ENCODE measurements at places on chromosomes 1 and 21. TPM values are rescaled to one million over a fixed set of nuclear protein-coding genes. Genes with fewer than 3 reads are reported as not detected.
A peak's percentile ranks its signal among the peaks of the same experiment; 100 is the strongest.

DNA sequence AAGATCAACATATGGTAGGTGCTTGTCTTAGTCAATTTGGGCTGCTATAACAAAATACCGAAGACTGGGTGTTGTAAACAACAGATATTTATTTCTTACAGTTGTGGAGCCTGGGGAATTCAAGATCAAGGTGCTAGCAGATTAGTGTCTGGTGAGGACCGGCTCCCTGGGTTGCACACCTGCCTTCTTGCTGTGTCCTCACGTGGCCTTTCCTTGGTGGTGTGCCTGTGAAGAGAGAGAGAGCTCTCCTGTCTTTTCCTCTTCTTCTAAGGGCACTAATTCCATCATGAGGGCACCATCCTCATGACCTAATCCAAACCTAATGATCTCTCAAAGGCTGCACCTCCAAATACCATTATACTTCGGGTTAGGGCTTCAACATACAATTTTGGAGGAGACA is 45.8 kb upstream of the ATF3 start:
- no peak for DNase-seq

GRCh38 chr1:162387226-162388082 is 5.9 kb downstream of the C1orf226 start:
- no peak for DNase-seq

- no peak for DNase-seq
Measured at GRCh38 chr1:51000160-51000559, 30.1 kb downstream of the CDKN2C start.

DNA sequence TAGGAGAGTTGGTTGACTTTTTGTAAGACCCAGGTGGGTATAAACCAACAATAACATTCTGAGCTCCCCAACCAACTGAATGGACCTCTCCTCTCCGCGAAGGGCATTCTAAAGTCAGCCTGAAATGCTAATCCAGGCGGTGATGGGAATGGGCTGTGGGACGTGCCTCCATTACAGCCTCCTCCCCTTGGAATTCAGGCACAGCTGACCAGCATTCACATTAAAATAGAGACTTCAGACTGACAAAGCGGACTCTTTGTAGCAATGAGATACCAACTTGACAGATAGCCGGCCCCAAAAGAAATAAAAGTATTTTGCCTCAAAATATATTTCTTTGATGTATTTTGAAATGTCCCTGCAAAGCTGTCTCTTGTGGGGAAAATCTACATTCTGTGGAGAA is 101.7 kb downstream of the KIF26B start:
- no peak for DNase-seq

DNA sequence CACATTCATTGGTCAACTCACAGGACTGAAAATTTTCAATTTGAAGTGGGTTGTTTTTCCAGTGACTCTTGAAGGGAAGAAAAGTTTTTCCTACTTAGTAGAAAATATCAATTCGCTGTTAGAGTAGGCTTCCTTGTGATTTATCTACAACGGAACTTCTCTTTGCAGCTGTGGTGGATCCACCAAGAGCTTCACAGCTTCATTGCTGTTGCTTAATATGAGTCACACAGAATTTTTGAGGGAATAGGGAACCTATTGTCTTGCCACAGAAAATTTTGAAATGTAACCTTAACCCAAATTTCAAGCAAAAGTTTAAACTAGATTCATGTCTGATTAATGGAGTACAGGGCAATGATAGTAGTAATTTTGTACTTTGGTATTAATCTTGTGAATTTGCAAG is 58.4 kb upstream of the IFI44L start:
- no peak for DNase-seq

DNA sequence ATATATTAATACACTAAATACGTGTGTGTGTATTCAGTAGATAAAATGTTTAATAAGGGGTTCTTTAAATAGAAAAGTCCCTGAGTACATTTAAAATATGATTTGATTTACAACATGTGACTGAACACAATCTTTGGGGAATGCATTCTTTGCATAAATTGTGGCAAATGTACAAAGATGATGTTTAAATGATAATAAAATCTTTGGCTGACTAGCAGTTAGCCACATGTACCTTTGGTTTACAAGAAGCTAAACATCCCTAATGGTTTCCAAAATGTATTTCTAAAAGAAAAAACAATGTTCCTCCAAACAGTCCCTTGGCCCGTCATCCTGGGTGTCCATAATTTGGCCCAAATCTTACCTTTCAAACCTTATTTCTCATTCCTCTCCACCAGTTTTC is 106.4 kb upstream of the MARK1 start:
- DNase-seq = no peak

GRCh38 chr1:93447481-93448291 is at the start of gene FNBP1L:
TSS of gene FNBP1L (plus strand) at chr1:93448118. CDS start at chr1:93448282, 164 bp downstream.
- peak; percentile 59 for DNase-seq

GRCh38 chr1:40301541-40302299 is 15.4 kb downstream of the COL9A2 start:
- no peak for DNase-seq

DNA sequence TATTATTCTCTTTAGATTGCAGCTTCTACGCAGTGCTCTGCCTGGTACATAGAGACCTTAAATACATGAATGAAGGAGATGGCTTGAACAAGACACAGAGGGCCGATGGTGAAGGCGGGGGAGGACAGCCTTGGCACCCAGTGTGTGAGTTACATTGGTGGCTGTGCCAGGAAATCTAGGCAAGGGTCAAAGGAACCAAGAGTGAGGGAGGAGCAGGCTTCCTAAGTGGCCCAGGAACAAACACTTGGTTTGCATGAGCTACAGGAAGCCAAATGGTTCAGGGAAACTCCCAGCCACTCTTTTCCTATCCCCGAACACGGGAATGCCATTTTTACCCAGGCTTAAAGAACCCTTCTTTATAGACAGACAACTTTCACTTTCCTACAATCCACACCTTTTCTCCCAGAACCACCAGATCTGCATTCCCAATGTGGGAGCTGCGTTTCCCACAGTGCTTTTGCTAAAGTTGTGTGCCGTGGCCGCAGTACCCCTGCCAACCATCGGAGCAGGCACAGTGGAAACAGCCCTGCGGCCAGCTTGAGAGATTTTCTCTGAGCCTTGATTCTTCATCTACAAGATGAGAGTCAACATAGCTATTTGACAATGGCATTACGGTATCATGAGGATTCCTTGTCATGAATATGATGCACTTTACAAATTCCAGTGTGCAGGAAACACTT is 3.5 kb upstream of the CLEC20A start:
- no peak for DNase-seq

- DNase-seq = no peak
Measured at GRCh38 chr1:63827411-63828321, 53.8 kb downstream of the ROR1 start.

DNA sequence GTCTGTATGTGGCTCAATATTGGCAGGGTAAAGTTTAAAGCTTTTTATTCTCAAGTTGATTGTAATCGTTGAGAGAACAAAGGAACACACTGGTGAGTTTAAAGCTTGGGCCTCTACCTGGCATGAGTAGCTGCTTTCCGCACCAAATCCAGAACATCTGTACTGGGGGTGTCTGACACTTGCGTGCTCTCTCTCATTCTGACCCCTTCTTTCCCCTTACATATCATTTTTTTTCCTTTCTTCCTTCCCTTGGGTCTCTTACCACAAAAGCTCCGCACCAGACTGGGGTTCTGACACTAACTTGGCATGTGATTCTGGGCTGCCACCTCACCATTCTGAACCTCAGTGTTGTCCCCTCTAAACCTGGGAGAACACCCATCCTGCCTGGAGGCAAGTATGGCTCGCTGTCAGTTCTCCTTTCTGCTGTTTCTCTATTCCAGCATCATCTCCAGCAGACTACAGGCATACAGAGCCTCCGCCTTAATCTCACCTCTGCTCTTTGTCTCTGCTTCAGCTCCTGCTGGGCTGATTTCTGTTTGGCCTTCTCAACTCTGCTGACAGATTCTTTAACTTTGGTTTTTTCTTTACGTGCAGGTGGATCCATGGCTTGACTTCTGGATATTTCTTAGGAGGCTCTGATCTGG is 859 bp upstream of the ERMAP start:
- DNase-seq = peak; percentile 40

GRCh38 chr1:23838401-23838866 is 13.2 kb upstream of the HMGCL start:
- peak; percentile 66 for DNase-seq

GRCh38 chr1:235072096-235072495 is 56.5 kb downstream of the TOMM20 start:
- no peak for DNase-seq

GRCh38 chr1:158075078-158075477 is 81.6 kb downstream of the KIRREL1 start:
- DNase-seq = no peak

DNA sequence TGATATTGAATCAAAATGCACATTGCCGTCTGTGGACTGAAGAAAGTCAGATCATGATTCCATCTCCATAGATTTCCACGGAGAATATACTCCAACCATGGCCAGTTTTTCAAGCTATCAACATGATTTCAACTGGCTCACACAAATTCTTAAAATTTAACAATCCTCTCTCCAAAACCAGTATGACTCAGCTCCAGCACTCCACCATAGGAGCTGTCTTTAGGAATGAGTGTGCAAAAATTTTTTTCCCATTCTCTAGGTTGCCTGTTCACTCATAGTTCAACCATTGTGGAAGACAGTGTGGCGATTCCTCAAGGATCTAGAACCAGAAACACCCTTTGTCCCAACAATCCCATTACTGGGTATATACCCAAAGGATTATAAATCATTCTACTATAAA is 40.8 kb downstream of the RGL1 start:
- DNase-seq = no peak

DNA sequence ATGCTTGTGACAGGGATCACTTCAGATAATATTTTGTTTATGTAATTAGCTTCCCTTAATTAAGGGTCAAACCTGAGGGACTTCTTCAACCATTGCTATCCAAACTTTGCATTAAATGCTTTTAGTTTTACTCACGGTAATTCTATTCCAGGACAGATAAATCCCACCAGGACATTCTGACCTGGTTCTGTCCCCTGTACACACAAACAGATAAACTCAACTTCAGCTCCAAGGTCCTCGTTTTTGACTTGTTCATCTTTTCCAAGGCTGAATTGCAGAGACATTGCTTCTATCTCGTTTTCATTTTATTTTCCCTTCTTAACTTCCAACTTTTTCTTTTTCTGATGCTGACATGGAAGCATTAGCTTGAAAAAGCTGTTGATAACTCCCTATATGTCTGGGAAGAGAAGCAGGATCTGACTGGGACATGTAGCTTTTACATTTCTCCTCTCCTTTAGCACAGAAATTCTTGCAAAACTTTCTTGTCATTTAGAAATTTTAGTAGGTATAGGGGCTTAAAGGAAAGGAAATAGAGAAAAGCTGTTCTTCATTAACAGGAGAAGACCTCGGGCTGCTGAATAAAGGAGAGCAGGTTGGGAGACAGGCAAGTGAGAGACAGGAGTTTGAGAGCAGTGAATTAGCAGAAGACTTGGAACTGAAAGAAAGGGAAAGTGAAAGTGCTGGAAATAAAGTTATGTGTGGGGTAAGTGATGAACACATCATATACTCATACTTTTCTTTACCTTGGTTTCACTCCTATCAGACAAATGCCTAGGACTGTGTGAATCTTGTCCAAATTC is 231.7 kb upstream of the B3GALT2 start:
- no peak for DNase-seq

- no peak for DNase-seq
Measured at GRCh38 chr1:243313635-243314536, 58.0 kb downstream of the SDCCAG8 start.

DNA sequence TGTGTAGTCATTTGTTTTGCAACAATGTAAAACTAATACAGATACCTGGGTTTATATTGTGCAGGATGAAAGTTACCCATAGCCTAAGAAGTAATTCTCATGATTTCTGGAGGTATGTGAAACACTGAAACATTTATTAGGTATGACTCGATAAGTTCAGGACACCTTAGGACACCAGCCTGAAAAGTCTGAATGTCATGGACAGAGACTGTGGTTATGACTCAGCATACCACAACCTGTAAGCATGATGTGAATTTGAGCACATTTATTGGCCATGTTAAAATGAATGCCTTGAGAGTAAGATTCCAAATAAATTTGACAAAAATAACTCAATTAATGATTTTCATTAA is 1471.7 kb upstream of the B3GALT2 start:
- DNase-seq = no peak

- no peak for DNase-seq
Measured at GRCh38 chr1:2260917-2261316, 32.8 kb downstream of the SKI start.

- no peak for DNase-seq
Measured at GRCh38 chr1:85484716-85485115, 19.8 kb upstream of the DDAH1 start.

DNA sequence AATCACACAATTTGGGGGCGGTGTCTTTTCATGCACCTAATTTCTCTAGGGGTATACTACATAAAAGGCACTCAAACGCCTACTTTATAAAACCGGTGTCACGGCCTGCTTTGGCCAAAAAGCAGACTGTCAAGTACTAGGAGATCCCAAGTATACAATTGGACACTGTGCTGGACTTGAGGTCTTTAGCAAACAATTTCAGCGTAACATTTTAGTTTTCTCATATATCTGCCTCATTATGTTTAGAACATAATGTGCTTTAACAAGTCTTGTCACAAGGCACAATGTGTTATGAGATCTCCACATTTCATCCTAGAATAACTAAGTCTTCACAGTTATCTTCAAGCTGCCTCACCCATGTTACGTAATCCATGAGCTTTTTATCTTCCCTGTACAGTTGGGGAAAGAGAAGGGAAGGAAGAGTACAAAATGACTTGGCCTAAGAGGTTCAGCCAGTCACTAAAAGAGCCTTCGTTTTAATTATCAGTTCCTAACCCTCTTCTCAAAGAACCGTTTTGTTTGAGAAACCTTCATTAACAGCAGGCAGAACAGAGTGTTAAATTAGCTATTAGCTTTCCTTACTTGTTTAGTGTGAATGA is 1.7 kb downstream of the SSX2IP start:
- no peak for DNase-seq

DNA sequence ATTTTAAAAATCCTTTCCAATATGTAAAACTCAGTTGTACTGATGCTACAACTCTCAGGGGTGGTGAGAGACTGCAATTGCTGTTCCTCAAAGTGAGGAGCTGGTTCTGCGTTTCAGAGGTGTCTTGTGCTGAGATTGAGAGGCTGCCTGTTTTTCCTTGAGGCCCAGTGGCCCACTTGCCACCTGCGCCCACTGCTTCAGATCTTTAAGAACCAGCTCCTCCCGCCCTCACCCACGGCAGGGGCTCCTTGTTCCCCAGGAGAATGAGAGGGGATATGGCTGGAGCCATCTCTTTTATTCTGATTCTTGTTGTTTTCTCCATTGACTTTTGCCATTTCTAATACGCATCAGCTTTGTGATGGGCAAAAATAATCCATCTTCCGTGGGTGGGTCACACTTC is 45.5 kb downstream of the EVA1C start:
- no peak for DNase-seq

Gene RGS18
- total RNA-seq = not detected

Gene OR2T33
- total RNA-seq = not detected

Gene SLC1A7
- total RNA-seq = not detected

Gene CDCA8
- total RNA-seq = 73.6 TPM

Gene CR2
- 1.8 TPM for total RNA-seq

Gene TAS1R1
- total RNA-seq = not detected

Gene NPPA
- not detected for total RNA-seq

Gene FAM167B
- total RNA-seq = 0.42 TPM

Gene FAM3B
- not detected for total RNA-seq

Gene FBXO2
- total RNA-seq = 1.1 TPM

Gene MAEL
- 0.35 TPM for total RNA-seq

Data from activated naive CD4-positive, alpha-beta T cell treated with anti-CD3 and anti-CD28 coated beads for 36 hours (primary cell).